NCI-H1436 (cell line): ENCODE measurements at places on chromosomes 1 and 21.

GRCh38 chr1:150009604-150010392, 728 bp downstream of the OTUD7B start:
- no peak for DNase-seq

GRCh38 chr1:33606272-33606671, 133.8 kb downstream of the ZSCAN20 start:
- DNase-seq = no peak

DNA sequence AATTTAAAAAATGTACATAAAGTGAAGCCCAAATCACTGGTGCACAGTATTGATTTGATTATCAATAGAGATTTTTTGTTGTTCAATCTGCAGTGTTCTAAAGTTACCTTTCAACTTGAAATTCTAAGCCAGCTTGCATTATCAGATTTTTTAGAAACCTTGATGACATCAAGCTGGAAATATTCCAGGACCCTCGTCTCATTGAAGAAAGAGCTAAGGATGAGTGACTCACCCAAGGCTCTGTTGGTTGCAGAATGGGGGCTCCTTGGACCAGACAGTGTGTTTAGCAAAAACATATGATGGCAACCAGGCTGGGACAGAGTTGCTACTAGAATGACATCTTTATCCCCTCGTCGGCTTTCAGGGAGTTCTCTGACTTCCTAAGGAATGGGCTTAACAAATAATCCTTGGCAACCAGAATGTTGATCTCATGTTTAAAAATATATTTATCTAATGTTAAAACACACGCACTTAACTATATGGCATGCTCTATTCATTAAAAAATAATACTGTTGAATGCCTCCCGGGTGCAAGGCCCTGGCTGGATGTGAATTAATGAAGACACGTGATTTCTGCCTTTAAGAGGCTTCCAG, 79.7 kb downstream of the RUNX3 start:
- no peak for DNase-seq

GRCh38 chr1:243253926-243254232, 1.2 kb downstream of the CEP170 start:
- no peak for DNase-seq

GRCh38 chr1:154493276-154493675, 8.7 kb upstream of the TDRD10 start:
- DNase-seq = no peak

DNA sequence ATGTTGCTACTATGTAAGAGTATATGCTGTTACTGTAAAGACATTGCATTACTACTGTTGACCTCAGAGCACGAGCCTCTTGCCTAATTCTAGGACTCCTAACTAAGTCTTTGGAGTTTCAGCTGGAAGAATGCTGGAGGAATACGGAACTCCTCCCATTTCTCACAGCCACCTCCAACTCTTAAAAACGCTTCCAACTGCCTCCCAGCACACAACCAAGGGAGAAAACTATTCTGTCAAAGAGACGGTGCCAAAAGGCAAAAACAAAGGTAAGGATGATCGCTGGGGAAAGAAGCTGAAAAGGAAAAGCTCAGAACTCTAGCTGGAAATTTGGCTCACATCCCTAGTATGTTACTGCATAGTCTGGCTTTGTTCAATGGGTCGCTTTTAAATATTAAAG, at the start of gene FMO2:
TSS of gene FMO2 (plus strand) at position 210 of the 400 bp plus-strand sequence. CDS start 414 bp downstream, outside the sequence.
- DNase-seq = no peak

DNA sequence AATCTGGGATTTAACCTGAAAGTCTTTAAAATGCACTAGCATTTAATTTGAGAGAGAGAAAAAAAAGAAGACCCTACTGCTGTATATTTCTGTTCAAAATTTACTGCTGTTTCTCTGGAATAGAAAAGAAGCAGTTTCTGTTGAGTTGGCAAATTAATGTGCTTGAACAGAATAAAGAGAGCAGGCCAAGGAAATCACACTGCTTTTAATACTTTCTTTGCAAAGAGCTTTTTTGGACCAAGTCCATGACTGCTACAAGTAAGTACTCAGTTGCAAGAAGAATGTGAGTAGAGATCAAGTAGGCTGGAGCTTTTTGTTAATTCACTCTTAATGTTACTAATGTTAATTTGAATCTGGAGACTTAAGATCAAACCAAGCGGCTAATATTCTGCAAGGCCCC, 336.2 kb upstream of the SGIP1 start:
- DNase-seq = no peak

GRCh38 chr21:26837539-26837938, 7.7 kb downstream of the ADAMTS1 start:
- DNase-seq = no peak

- no peak for DNase-seq
Measured at GRCh38 chr1:186438567-186438966, 22.3 kb downstream of the PDC start.

- DNase-seq = no peak
Measured at GRCh38 chr1:51058858-51059257, 43.2 kb upstream of the C1orf185 start.

GRCh38 chr1:209435654-209436566, 147.6 kb upstream of the CAMK1G start:
- peak; percentile 65 for DNase-seq

DNA sequence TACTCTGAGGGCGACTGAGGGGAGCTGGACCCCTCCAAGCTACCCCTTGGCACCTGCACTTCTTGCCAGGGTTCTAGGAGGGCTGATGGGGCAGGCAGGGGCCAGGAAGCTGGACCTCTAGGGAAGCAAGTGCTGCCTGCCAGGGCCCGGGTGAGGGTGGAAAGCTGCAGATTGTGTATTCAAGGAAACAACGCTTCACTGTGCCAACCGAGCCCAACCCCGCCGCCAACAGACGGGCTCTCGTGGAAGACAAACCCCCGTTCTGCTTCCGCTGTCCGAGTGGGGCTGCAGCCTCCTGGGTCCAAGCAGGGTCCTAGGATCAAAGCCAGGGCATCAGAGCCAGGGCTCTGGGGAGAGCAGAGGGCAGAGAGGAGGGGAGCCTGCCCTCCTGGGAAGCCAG, 3.2 kb downstream of the EFHD2 start:
- no peak for DNase-seq

GRCh38 chr21:45887120-45887611, 94.4 kb upstream of the COL6A1 start:
- DNase-seq = no peak

DNA sequence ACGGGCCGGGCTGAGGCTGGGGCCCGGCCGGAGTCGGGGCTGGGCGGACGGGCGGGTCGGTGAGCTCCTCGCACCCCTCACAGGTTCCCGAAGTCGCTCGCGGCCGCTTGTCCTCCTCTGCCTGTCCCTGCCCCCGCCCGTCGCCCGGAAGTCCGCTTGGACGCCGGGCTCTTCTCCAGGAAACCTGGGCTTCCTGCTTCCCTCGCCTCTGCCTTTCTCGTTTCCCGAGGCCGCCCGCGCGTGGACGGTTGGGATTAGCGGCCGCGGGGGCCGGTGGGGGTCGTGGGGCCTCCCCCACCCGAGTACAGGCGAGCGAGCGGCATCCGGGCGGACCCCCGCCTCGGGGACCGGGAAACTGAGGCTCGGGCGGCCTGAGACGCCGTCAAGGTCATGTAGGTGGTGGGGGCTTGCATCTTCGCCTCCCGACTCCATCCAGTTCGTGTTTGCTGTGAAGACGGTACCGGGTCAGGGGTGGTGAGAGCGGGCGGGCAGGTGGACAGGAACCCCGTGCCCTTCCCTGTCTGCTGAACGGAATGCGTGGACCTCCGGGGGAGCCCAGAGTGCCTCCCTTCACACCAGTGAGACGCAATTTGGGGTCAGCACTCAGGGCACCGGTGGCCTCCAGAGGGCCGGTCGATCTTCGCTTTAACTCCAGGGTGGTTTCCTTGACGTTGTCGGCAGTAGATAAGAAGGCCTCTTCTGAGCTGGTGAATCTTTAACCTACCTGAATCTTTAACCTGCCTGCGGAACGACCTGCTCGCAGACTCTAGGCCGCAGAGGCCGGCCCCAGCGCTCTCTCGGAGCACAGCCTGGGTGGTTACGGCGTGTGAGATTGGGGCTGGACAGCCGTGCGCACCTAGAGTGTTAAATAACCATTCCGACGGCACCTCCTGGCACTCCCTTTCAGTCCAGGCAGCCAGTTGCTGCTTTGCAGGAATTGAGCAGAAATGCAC, 686 bp downstream of the ARF1 start:
- no peak for DNase-seq

GRCh38 chr1:32045772-32046171, 27.0 kb upstream of the TMEM39B start:
- DNase-seq = no peak

GRCh38 chr1:156582388-156583017, 3.0 kb downstream of the TTC24 start:
- DNase-seq = no peak

DNA sequence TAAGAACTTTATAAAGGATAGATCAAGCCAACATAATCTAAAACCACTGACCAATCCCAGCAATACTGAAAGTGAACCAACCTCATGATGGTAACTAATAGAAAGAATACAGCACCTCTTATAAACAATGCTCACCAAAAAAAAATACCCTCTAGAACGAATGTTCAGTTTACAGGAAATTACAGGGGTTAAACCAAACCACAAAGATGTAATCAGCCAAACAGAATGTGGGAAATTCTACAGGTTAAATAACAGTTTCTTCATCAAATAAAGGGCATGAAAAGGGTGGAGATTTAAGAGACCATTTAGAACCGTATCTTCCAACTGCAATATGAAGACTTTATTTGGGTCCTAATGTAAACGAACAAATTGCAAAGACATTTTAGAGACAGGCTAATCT, 30.4 kb downstream of the ARID4B start:
- DNase-seq = no peak

GRCh38 chr1:13699510-13699909, 478 bp upstream of the PRDM2 start:
- DNase-seq = no peak

DNA sequence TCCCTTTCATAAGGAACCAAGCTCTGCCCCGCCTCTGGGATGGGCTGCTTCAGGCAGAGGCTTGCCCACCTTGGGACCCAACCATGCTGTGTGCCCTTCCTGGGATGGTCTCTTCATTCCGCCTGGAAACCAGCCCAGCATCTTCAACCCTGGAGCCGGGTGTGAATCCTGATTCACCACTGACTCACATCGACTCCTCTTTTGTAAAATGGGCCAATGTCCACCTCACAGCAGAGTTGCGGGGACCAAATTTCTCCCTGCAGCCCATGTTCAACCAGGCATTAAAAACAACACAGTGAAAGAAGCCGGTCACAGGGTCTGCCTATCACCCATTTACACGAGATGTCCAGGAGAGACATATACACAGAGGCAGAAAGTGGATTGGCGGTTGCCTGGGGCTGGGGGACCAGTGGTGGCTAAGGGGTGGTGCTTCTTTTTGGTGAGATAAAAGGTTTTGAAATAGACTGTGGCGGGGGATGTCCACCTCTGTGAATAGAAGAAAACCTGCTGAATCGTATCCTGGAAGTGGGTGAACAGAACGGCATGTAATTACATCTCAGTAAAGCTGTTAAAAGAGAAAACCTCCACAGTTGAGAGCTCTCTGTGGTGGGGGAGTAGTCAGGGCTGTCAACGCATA, 6.9 kb upstream of the GPR153 start:
- DNase-seq = no peak

DNA sequence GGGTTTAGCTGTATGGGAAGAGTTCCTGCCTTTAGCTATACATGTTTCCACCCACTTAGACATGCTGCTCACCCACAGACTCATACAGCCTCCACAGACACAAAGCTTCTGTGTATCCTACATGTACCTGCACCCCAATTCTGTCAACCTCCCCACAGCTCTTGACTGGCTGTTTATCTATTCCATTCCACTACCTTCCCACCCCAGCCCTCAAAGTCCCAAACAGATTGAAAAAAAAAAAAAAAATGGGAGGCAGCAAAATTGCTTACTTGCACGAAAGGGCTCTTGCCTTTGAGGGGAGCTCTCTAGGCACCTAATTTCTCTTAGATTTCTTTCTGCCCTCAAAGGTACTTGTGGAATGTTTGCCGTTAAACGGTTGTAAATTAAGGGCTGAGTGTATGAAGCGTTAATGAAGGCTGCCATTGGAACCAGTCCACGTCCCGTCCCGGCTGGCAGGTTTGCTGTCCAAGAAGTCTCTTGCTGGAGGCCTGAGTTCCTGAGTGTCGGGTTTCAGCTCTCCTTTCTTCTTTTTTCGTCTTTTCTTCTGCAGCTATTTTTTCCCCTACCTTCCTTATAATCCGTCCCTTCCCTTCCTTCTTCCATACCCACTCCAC, 43.6 kb downstream of the PBX1 start:
- DNase-seq = no peak

DNA sequence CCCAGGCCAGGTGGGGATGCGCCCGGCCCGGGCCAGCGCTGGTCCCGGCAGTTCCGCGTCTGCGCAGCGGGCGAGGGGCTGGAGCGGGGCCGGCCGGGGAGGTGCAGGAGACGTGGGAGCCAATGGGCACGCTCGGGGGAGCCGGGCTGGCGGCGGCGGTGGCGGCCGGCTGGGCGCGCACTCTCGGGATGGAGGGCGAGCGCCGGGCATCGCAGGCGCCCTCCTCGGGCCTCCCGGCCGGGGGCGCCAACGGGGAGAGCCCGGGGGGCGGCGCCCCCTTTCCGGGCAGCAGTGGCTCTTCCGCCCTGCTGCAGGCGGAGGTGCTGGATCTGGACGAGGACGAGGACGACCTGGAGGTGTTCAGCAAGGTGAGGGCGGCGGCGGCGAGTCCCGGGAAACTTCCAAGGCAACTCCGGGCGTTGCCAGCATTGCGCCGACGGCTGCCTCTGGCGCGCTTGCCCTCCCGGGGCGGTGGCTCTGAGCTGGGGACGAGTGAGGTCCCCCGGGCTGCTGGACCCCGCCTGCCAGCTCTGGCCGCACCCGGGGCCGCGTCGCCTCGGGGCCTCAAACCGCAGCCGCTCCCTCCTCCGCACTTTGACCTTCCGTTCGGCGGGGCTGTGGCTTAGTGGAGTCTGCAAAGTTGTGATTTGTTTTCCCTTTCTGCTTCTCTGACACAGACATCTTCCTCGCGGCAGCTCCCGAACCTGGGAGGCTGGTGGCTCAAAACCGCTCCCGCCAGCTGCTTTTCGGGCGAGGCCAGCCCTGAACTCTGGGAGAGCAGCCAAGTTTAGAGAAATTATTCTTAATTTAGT, at the start of gene SNX7:
TSS of gene SNX7 (plus strand) at position 178 of the 812 bp plus-strand sequence. CDS start at position 189, 11 bp downstream.
- peak; percentile 44 for DNase-seq

GRCh38 chr1:151157067-151157531, 650 bp downstream of the TNFAIP8L2 start:
- DNase-seq = no peak

DNA sequence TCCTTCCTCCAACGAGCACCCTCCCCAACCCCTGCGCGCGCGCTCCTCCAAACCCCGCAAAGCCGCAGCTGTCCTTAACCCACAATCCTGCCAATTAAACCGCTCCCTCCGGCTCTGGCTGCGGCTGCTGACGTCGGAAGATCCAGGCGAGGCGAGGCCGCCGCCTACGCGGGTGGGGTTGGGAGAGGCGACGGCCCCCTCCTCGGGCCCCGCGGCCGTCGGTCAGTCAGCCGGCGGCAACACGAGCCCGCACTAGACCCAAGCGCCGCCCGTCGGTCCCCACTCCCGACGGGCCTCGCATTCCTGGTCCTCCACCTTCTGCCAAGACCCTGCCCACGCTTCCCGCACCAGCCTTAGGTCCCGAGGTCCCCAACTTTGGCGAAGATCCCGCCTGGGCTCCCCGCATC, 75.4 kb downstream of the VWA5B1 start:
- peak; percentile 43 for DNase-seq

GRCh38 chr1:19325368-19325957, 13.3 kb downstream of the SLC66A1 start:
- DNase-seq = no peak
